Activated T-cell treated with anti-CD3 and anti-CD28 coated beads for 24 hours (primary cell): ENCODE measurements at places on chromosomes 7 and 10.

DNA sequence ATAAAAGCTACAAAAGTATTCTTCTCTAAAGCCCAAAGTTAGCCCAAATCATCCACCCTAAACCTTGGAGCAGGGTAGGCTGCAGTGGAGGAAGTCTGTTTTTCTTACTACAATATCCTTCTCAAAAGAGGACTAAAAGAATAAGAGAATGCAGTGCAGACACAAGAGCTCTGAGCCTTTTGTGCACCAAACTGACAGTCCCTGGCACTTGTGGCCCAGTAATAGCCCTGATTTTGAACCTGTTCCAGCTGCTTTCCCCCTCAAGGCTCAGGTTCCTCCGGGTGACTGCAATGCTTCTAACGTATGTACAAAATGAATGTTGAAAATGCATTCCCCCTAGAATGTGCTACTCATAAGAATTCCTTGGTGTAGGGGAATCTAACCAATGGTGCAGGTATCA, 154.4 kb downstream of the JAZF1 start:
- no peak for DNase-seq

DNA sequence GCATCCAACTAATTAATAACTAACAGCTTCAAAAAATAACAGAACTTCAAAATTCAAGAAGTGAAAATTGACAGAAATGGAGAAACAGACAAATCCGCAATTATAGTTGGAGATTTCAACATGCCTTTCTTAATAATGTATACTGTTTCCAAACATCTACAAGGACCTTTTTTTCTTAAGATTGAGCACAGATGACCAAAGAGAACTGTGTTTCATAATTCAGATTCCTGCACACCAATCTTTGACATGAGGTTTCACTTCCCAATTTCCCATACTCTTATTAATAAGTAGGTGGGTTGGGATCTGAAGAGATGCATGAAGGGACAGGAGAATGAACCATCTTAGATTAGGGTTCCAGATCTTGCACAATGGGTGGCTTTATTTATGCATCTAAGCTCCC, 24.9 kb upstream of the GIMAP7 start:
- no peak for DNase-seq

- DNase-seq = peak; percentile 88
These were observed 92.0 kb upstream of the INSIG1 start for GRCh38 chr7:155205368-155206317.

DNA sequence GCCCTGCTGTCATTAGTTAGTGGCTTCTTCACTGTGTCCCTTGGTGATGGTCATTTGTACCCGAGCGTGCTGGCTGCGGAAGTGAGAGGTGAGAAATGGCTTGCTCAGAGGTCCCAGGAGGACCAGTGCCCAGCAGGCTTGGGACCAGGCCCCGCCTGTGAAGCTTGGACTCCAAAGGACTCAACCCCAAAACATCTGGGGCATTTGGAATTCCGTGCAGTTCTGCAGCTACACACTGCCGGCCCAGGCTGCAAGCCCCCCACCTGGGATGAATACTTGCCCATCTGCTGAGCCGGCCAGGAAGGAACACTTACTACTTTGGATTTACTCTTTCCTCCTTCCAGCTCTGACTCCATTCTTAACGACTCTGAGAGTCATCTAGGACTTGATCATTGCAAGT, 18.0 kb downstream of the ECHDC3 start:
- no peak for DNase-seq

GRCh38 chr7:139034855-139035585, 822 bp downstream of the ZC3HAV1L start:
- DNase-seq = peak; percentile 28

- DNase-seq = peak; percentile 46
These were observed 8.0 kb downstream of the RSU1 start for GRCh38 chr10:16809074-16809718.

GRCh38 chr7:103686763-103687162, 240.8 kb upstream of the SLC26A5 start:
- DNase-seq = no peak

DNA sequence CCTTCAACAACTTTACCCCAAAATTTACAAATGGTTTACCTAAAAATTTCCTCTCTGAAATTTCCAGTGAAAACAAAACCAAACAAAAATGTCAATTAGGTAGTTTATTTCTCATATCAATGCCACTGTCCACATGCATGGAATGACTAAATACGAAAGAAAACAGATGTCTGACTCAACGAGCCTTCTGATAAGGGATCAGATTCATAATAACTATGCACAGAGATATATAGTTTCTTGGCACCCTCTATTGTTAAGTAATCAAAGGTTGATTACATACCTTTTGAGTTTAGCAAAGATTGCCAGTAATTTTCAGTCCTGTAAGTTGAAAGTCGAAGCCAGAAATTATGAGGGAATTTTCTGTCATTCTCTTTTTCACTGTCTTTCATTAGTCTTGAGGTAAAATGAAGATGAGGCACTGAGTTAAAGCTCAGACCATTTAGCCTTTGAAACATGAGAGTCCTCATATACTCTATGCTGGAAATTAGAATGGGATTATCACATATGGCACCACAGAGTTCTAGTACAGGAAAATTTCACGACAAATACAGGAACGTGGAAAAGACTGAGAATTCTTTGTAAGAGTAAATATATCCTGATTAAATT, 519.1 kb upstream of the ANKRD30A start:
- DNase-seq = no peak

DNA sequence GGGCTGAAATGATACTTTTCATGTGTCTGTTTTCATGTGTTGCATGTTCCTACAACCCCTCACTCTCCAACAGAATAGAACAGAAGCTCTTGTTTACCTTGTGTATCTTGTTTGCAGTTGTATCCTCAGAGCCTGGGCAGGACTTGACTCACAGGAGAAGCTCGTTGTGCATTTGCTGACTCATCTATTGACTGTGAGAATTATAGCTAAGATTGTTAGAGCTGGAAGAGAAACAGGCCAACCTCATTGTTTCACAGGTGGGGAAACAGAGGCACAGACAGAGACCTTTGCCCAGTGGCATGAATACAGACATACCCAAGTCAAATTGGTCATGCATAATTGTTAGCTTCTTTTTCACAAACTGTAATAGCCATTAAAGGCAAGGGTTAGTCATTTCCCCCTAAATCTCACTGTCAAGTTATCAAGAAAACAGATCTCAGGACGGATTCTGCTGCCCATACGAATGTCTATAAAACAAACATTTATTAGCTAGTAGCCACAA, 4.6 kb upstream of the TSPAN15 start:
- DNase-seq = no peak

DNA sequence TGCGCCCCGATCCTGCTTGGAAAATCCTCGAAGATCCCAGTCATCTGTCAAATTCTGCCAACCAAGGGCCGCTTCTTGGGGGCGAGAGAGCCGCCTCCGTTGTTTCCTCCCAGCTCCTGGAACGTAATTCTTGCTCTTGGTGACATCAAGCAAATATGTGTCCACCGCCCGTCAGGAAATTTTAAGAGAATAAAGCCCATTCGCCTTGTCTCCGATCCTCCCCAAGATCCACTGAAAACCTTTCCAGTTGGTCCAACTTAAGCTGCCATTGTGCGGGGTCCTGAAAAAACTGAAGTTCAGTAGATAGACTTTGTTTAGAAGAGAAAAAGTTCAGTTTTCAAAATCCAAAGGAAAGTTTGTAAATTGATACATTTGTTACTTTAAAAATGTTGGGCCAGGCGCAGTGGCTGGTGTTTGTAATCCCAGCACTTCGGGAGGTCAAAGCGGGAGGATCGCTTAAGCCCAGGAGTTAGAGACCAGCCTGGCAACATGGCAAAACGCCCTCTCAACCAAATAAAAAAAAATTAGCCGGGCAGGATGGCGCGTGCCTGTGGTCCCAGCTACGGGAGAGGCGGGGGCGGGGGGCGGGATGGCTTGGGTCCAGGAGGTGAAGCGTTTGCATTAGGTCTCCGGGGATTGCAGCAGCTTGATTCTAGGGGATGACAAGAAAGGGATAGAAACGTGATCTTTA, 1.0 kb upstream of the ZNF800 start:
- DNase-seq = no peak

DNA sequence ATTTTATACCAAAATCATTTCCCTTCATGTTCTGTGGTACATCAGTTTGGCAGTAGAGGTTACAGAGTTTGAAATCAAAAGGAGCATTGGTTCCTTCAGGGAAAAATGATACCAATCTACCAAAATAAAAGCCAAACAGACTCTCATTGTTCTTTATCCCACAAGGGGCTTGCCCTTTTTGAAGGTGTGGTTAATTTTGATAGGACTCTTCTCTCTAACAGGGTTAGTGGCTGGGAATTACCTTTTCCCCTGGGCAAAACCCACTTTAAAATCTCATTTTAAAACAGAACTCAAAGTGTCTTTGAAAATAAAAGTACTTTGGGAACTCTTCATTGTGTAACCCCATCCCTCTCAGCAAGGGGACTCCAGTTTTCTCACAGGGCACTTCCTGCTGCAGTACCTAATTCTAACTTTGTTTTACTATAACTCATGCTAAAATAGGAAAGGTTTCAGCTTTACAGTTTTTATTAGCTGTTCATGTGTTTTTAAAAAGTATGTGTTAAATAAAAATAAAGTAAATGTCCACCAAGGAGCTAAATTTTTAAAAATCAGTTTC, 30.6 kb downstream of the SMNDC1 start:
- DNase-seq = no peak

DNA sequence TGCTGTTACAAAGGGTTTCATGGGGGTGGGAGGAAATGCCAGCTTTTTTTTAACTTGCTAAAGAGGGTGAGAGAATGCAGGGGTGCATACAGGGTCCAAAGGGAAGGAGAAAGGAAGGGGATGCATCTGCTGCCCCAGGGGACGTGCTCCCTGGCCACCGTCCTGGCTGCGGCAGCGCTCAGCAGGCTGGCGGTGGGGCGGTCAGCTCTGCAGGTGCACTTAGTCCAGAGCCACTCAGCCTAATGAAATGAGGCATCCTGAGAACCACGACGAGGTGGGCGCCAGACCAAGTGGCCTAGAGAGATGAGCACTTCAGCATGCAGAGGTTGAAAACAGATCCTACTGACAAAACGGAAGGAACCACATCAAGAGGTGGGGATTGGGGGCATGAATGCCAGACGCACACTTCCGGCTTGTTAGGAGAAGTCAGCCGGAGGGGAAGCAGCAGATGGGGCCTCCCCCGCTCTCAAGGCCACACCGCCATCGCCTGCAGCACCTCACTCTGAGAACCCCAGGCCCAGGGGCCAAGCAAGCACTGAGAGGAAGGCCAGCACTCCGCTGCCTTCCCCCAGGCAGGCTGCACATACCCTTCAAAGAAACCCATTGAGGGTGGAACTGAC, 94.5 kb downstream of the MAD1L1 start:
- peak; percentile 40 for DNase-seq

- no peak for DNase-seq
These were observed 6.5 kb upstream of the CPED1 start for GRCh38 chr7:120981888-120982615.

DNA sequence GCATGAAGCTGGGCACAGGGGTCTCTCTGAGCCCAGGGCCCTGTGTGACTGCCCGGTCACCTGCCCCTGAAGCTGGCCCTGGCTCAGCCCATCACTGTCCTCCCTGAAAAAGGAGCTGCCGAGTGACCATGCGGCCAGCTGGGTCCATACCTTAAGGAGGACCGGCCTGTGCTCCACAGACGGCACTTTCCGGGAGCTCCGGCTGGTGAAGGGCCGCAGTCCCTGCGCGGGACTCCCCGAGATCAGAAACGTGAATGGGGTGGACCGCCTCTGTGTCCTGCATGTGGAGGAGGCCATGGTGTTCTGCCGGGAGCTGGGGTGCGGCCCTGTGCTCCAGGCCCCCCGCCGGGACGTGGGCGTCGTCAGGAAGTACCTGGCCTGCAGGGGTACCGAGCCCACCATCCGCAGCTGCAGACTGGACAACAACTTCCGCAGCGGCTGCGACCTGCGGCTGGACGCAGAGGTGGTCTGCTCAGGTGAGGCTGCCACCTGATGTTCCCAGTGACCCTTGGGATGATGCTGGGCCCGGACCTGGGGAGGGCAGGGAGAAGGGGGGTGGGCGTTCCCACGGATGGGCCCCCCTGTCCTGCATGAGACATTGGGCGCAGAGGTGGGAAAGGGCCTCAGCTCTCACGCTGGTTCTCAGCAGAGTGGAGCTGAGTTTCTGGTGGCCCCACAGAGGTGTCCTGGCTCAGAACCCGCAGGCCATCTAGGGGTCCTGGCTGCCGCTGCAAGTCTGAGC, 3.5 kb downstream of the SCART1 start:
- DNase-seq = no peak

DNA sequence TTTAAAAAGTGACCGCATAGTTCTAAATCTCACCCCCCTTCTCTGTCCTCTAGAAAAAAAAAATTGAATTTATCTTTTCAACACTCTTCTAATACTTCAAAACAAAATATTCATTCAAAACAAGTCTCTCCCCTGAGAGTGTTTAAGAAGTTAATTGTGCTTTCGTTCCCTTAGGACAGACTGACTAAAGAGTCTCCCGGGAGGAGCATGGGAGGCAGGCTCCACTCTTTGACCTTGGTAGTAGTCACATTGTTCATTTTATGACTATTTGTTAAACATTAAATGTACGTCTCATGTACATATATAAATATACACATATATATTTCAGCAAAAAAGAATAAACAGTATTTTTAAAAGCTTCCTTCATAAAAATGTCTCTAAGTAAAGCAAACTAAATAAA, 35.3 kb upstream of the SPOCK2 start:
- DNase-seq = no peak

DNA sequence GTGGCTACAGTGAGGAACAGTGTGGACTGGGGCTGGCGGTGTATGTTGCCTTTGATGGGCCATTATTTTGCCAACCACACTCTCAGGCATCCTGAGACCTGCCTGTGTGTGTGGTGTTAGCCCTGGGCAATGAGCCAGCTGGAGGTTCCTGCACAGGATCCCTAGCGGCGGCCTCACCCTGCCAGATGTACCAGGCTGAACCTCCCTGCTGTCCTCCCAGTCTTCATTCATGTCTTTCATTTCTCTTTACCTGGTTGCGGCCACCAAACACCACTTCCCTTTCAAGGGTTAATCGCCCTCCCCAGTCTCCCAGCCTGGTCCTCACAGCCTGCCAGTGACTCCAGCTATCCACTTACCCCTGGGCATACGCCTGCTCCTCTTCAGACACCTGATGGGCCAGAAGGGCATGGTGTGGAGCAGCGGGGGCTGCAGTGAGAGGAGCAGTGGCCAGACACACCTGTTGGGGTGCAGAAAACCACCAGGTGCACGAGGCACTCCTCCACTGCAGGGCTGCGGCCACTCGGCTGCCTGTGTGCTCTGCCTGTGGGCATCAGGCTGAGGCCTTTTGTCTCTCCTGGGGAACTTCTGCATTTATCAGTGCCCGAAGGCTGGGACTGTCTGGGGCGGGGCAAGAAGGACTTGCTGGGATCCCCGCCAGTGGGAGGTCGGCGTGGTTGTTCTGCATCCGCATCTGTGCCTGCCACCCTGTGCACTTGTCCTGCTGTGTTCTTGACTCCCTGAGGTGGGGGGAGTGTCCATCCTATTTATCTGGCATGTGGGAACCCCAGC, 111.6 kb downstream of the ARHGAP22 start:
- DNase-seq = no peak

- no peak for DNase-seq
These were observed 1.8 kb downstream of the CEP55 start for GRCh38 chr10:93498166-93498565.
